ENCODE measurements at places on chromosomes 3 and 15.
A peak's percentile ranks its signal among the peaks of the same experiment; 100 is the strongest.

DNA sequence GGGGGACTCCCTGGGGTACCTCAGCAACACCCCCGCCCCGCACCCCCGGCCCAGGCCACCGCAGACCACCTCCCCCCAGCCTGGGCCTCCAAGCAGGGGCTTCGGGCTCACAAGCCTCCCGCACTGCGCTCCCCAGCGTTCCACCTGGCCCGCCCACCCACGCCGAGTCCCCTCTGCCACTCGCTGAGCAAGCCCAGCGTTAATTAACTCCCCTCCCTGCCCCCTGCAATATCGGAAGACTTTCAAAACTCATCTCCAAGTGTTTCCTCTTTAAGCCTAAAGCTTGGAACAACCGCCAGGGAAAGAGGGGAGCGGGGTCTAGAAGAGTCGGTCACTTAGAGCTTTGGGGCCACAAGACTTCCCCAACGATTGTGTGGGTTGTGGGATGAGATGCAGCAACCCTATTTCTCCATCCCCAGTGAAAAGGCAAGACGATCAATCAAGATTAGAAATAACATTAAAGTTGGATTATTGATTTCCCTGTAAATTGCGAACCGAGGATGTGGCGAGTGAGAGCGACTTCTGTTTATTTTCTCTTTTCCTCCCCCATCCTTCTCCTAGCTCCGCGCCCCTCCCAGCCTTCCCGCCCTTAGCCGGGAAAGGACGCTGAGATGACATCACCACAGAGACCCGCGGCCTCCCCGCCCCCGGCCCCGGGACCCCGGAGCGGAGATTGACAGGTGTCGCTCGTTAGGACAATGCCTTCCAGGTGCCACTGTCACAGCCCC, 30.2 kb downstream of the NR2F2 start:
- no peak for DNase-seq

- no peak for DNase-seq
These were observed 13.6 kb downstream of the PDZRN3 start for GRCh38 chr3:73611176-73611575.

DNA sequence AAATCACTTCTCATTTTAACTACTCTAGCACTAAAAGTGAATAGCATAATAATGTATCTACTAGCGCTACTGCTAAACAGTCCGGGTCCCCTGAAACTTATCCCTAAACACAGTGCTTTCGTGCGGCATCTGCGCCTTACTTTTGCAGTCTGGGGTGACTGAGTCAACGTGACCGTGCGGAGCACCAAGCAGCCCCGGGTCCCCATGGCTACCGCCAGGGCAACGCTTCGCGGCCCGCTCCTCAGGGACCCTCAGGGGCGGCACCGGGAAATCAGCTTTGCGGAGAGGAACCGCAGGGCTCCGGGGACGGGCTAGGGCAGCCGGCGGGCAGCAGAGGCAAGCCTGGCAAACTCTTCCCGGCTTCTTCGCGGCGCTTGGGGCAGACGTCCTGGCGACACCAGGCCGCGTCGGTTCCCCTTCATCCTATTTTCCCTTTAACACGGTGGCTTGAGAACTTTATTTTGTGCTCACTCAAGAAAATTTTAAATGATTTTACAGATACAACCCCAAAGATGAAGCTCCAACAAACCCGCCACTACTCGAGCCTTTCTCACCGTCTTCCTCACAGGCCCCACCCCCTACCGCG, 757 bp upstream of the DIPK2A start:
- DNase-seq = peak; percentile 39

DNA sequence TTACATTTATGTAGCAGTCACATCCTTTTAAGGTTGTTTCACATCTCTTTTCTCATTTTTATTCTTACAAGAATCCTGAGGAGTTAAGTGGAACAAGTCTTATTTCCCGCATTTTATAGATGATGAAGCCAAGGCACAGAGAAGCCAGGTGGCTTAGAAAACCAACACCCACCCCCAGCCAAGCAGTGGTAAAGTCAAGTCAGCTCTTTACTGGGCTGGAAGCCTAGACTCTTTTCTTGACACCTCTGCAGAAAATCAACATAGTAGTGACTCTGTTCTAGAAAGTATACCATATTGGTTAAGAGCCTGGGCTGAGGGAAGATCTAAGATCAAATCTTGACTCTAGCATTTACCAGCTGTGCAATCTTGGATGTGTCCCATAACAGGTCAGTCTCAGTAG, 195.7 kb downstream of the KCNAB1 start:
- DNase-seq = no peak

- no peak for DNase-seq
These were observed 53.5 kb downstream of the WHAMM start for GRCh38 chr15:82862886-82863285.

GRCh38 chr15:40743921-40744814, 10.9 kb downstream of the RMDN3 start:
- peak; percentile 53 for DNase-seq

- DNase-seq = no peak
These were observed 2.2 kb downstream of the MINAR1 start for GRCh38 chr15:79434361-79434760.

DNA sequence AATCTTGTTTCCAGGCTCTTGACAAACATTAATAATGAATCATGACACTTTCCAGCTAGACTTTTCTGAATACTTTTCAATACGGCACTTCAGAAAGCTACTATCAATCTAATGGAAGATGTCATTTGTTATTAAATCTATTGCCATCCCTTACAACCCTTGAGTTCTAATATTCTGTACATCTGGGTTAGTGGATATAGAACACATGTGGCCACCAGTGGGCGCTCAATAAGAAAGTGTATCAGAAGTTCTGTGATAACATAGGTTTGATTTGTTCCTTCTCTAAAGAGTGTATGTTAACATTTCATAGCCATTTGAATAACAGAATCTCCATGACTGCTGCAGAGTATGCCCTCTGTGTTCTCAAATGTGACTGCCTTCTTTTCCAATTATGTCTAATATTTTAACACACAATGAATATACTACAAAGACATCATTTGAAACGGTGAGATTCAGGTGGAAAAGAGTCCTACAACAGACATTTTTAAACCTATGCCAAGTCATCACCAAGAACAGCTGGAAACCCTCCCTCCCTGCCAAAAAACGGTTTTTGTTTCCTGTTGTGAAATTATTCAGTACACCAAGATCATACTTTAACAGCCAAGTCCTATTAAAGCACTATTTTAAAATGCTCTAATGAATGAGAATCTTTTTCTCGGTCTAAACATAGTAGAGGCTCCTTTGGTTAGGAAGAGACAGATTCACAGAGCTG, 22.2 kb downstream of the ALDH1A2 start:
- peak; percentile 47 for DNase-seq

DNA sequence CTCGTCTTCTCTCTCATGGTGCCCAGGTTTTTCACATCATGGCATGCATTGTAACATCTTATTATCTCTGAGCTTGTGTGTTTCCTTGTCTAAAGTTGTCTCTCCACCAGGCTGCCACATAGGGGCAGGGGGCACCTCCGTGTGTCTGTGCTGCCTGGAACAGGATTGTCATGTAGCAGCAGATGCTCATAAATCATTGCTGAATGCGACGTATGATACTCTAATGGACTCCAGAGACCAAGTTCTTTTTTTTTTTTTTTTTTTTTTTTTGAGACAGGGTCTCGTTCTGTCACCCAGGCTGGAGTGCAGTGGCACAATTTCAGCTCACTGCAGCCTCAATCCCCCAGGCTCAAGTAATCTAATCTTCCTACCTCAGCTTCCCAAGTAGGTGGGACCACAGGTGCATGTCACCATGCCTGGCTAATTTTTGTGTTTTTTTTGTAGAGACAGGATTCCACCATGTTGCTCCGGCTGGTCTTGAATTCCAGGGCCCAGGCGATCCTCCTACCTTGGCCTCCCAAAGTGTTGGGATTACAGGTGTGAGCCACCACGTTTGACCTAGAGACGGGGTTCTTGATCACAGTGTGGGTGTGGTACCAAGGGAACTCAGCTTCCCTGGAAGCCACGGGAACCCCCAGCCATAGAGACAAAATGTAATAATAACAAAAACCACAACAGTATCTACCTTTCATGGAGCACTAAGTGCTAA, 4.7 kb upstream of the DNASE1L3 start:
- no peak for DNase-seq

DNA sequence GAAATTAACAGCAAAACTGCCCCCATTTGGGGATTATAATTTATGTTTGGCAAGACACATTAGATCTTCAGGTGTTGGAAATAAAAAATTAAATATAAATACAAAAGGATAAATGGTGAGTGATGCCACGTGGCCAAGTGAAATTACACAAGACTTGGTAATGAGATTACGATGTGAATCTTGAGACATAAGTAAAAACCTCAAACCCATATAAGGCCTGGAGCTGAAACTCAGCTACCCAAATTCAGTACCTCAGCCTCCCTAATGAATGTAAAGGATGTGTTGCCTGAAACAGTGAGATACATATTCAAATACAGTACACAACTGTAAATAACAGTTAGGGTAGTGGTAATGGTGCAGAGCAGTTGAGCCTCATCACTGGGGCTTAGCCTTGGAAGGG, 1146.6 kb downstream of the OTOL1 start:
- no peak for DNase-seq

GRCh38 chr15:97652700-97653167, 307.8 kb upstream of the ARRDC4 start:
- DNase-seq = no peak

DNA sequence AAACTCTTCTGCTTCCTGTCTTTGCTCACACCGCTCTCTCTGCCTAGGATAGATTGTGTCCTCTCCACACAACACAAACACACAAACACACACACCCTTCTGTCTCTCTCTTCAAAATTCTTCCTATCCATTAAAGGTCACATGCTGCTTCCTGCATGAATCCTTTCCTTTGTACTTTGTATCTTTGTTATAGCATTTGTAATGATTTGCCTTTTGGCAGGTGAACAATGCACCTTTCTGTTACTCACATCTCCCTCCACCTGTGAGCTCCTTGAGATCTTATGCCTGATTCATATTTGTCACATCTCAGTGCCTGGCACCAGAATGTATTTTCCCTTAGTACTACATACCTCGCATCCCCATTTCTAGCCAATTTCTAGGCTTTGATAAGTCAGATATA, 251.4 kb upstream of the UMPS start:
- DNase-seq = no peak

GRCh38 chr3:157436583-157437291, at the start of gene PTX3:
PTX3 (plus strand) TSS chr3:157436850; CDS start chr3:157436934, 84 bp downstream.
- no peak for DNase-seq

DNA sequence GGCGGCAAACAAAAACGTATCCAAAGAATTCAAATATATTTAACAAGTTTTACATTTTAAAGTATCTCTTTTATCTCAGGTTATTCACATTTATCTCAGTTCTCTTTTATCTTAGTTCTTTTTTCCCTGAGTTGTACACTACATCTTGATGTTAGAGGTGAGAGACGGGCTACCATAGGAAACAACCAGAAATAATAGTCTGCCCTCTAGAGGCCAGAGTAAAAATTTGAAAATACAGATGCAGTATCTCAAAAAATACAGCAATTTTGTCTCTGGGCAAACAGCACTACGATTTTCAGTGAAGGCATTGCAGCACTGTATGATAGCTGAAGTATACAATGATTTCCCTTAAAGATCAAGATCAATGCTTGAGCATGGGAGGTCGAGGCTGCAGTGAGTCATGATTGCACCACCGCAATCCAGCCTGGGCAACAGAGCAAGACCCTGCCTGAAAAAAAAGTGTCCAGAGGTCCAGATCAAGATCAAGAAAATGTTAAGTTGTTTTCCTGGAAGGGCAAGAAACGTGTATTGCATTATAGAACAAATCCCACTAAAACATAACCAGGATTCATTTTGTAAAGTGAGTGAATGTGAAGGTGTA, 82.6 kb upstream of the ATP11B start:
- no peak for DNase-seq

DNA sequence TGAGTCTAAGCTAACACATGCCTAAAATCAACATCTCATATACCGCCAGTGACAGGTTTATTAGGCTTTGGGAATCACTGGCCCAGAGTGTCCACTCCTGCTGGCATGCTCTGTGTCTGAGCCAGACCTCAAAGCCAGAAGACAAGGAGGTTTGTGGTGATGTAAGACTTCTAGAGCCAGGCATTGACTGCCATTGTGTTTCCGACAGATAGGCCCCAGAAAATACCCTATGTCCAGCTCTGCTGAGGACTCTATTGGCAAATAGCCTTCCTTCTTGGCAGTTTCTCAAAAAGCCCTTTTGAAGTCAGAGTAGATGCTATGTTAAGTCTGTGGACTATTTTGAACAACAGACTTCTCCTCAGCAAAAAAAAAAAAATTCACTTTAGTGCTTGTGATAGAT, 181.9 kb upstream of the UBE2E1 start:
- no peak for DNase-seq

DNA sequence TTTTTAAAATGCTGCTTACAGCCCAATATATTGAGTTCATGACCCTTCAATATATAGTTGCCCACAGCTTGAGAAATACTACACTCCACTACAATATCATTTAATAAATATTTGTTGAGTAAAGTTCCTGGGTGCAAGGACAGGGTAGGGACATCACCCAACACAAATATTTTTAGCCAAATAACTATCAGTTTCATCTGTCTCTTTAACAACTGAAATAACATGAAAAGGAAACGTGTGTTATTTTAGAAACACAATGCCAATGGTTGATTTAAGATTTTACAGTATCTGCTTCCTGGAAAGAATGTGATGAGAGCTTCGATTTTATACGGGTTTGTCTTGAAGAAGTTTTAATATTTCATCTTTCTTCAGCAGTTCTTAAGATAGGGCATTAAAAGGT, 67.7 kb upstream of the CDV3 start:
- no peak for DNase-seq

GRCh38 chr15:58357529-58358476, 74.0 kb upstream of the LIPC start:
- peak; percentile 25 for DNase-seq

GRCh38 chr15:75731248-75732151, 18.9 kb upstream of the CSPG4 start:
- DNase-seq = no peak

GRCh38 chr3:115626006-115626409, 2.7 kb downstream of the GAP43 start:
- DNase-seq = no peak

- DNase-seq = no peak
These were observed 597 bp downstream of the AGTR1 start for GRCh38 chr3:148698190-148698810.

DNA sequence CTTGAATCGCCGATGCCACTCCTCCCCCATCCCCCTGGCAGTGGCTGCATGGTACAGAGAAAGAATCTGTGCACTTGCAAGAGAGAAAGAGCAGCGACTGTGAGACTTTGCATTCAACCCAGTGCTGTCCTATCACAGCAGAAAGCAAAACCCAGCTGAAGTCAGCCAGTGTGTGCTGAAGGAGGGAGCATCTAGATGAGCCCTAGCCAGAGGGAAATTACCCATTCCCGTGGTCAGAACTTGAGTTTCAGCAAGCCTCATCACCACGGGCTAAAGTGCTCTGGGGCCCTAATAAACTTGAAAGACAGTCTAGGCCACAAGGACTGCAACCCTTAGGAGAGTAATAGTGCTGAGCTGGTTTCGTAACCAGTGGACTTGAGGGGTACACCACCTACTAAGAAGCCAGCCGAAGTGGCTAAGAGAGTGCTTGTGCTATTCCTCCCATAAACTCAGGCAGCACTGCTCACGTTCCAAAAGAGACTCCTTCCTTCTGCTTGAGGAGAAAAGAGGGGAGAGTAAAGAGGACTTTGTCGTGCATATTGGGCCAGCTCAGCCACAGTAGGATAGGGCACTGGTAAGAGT, 15.2 kb upstream of the PIK3R4 start:
- DNase-seq = no peak

- no peak for DNase-seq
These were observed 60.2 kb downstream of the SYNPR start for GRCh38 chr3:63338351-63338750.

All from stimulated activated CD4-positive, alpha-beta T cell treated with anti-CD3 and anti-CD28 coated beads, Interleukin-4, amount 100 ng/mL, for 1 hour (primary cell).